ENCODE measurements at places on chromosomes 11 and 22. TPM values are rescaled to one million over a fixed set of nuclear protein-coding genes. Genes with fewer than 3 reads are reported as not detected.

Gene TTC36
- total RNA-seq: 1.3 TPM

Gene SULT4A1
- 0.20 TPM for total RNA-seq

Gene ANGPTL5
- total RNA-seq: not detected

Gene FBLN1
- 150 TPM for total RNA-seq

Gene SCGB1C1
- not detected for total RNA-seq

Gene BACE1
- 53.7 TPM for total RNA-seq

Gene OR52N2
- not detected for total RNA-seq

Gene RTCB
- total RNA-seq: 82.0 TPM

Gene GAL3ST1
- total RNA-seq: 0.23 TPM

Gene MIAT
- 0.72 TPM for total RNA-seq

Gene NOX4
- total RNA-seq: 0.85 TPM

Gene TECTA
- total RNA-seq: 0.43 TPM

All from smooth muscle cell of the pulmonary artery (primary cell).